ENCODE measurements at places on chromosomes 16 and 17.
A peak's percentile ranks its signal among the peaks of the same experiment; 100 is the strongest.

DNA sequence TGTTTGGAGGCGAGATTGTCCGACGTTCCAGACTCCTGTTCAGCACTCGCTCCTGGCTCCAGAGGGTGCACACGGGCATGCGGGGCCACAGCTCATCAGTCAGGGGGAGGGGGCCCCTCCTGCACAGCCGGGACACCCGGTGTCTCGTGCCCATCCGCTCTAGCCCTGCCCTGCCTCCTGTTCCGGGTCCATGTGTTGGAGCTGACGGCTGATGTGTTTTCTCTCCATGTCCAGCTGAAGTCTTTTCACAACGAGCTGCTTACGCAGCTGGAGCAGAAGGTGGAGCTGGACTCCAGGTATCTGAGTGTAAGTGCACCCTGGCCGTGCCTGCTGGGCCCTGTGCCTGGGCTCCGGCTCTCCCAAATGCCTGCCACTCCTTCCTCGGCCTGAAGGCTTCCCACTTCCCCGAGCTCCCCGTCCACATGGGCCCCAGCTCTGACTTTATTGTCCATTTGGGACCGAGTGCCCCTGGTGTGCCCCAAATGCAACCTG is 50.5 kb downstream of the BAIAP2 start:
- no peak for DNase-seq

GRCh38 chr17:81044764-81045589 is 10.0 kb downstream of the BAIAP2 start:
- DNase-seq: no peak

GRCh38 chr16:26433807-26434206 is 632.9 kb upstream of the C16orf82 start:
- no peak for DNase-seq

- DNase-seq: no peak
Measured at GRCh38 chr16:69048328-69049120, 56.9 kb upstream of the HAS3 start.

DNA sequence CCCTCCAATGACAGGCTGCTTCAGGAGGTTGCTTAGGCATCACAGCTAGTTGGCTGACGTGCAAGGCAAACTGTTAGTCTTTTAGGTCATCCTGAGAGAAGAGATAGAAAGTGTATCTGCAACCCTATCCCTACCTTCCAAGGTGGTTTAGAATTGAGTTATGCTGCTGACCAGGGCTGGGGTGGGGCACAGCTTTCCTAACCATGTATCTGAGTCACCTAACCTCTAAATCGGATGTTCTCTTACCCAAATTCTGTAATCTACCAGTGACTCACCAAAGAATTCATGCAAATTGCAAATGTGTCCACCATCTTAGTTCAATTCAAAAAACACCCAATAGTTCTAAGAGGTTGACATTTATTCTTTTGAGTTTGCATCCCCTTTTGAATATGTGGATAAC is 107.2 kb upstream of the DYNLRB2 start:
- no peak for DNase-seq

GRCh38 chr17:54261465-54261864 is 438.7 kb downstream of the KIF2B start:
- no peak for DNase-seq

DNA sequence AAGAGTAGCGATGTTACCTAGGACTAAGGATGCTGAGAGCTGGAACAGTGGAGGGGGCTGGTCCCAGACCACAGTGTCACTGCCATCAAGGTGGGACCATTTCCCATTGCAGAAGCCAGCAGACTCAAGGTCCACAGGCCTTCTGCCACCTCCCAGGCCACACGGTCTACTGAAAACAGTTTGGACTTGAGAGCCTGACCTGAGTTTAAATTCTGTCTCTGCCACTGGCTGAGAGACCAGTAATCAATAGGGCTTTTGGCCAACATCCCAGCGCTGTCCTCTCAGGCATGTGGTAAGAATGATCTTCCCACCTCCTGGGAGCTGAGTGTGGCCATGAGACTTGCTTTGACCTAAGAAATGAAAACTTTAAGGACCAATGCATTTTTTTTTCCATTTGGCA is 331.4 kb upstream of the CDH5 start:
- no peak for DNase-seq

- DNase-seq: no peak
Measured at GRCh38 chr16:65106757-65107156, 15.1 kb downstream of the CDH11 start.

DNA sequence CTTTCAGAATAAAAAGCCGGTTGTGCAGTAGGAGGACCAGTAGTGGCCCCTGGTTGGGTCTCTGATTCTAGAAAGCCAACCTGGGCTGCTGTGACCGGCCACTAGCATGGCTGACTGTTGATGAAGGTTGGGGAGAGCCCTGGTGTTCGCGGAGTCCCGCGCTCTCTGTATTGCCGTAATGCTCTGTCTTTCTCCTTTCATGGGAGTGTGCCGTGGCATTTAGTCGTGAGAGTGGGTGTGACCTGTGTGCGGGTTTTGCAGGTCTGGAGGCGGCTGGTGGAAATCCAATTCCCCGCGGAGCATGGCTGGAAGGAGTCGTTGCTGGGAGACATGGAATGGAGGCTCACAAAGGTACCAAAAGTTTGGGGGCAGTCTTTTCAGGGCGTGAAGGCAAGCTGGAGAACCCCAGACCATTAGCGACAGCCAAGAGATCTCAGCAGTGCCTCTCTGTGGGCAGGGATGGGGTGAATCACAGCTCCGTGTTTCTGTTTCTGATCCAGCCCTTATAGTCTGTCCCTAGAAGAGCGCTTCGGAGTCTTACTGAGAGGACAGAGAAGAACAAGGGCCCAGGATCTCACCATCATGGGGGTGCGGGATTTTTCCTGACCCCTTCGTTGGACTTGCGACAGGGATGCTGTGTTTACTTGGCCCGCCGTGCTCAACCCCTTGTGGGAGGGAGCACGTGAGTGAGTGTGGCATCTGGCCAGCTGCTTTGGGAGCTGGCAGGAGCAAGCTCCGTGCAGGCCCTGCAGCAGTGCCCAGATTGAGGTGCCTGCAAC is 56.5 kb downstream of the RNF213 start:
- no peak for DNase-seq

- no peak for DNase-seq
Measured at GRCh38 chr16:20166531-20167235, 93.0 kb upstream of the GPR139 start.

DNA sequence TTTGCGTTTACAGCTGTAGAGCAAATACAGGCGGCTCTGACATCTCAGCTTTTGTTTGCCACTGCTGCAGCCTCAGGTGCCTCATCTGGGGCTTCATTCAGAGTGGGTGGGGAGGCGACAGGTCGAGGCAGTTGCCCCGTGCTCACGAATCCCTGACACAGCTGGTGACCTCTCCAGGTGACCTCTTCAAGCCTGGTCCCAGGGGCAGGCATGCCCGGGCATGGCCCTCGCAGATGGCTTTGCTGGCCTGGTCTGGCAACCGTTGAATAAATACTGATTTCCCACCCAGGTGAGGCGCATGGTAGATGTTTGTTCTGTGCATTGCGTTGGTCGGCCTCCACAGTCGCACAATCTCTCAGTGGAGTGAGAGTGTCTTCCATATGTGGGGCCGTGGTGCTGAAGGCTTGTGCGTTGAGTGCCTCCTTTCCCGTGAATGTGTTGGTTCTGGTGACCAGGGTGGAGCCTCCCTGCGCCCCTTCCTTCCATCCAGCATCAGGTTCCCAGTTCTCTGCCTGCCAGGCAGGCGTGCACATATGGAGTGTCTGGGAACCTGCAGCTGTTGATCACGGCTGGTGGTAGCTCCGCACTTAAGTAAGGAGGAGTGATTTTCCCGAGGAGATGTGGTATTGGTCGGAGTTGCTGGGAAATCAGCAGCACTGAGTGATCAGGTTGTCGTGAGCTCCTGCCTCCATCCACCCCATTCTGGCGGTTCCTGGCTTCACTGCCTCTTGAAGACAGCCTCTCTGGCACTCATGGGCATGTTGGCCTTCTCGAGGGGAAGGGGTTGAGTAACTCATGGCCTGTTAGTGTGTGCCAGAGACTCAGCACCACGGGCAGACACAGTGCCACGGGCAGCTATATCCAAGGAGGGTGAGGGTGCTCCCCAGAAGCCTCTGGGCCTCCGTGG is 149.7 kb downstream of the RPTOR start:
- peak; percentile 81 for DNase-seq

GRCh38 chr17:33602981-33603380 is 309.9 kb upstream of the ASIC2 start:
- no peak for DNase-seq

DNA sequence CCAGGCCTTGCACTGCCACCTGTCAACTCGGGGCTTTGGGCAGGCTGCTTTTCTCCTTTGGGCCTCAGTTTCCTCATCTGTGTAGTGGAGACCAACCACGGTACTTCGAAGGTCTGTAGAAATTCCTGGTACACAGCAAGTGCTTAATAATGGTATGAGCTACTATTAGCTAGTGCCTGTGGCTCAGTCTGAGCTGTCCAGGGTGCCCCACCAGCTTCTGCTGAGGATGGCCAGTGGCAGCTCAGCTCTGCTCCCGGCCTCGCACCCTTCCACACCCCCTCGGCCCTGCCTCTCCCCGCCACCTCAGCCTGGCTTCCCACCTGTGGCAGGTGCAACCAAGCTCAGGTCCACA is 26.2 kb upstream of the PLCG2 start:
- no peak for DNase-seq

DNA sequence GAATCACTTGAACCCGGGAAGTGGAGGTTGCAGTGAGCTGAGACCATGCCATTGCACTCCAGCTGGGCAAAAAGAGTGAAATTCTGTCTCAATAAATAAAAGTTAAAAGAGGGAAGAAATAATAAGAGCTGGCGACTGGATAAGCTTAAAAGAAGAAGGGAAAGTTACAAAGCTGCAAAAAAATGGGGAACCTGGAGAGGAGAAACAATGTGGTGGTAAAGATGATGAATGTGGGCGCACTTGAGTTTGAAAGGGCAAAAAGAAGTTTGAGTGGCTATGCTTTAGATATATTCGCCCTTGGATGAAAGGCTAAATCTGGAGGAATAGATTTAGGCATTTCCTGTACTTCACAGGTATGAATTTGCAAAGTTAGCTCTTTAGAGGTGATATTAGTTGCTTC is 53.0 kb upstream of the YPEL2 start:
- no peak for DNase-seq

DNA sequence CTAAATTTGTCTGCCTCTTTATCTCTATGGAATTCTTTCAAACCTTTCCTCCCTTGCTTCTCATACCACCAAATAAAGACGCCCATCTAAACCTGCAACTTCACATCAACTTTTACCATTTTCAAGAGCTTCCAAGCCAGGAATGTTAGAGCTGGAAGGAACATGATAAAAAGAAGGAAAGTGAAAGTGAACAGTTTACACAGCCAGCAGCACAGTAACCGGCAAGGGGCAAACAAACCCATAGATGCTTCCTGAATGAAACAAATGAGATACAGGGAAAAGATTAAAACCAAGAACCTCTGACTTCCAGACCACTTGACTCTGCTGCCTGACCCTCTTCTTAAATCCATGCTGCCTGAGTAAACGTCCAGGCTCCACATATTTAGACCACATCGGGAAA is 231.1 kb upstream of the CA10 start:
- no peak for DNase-seq

DNA sequence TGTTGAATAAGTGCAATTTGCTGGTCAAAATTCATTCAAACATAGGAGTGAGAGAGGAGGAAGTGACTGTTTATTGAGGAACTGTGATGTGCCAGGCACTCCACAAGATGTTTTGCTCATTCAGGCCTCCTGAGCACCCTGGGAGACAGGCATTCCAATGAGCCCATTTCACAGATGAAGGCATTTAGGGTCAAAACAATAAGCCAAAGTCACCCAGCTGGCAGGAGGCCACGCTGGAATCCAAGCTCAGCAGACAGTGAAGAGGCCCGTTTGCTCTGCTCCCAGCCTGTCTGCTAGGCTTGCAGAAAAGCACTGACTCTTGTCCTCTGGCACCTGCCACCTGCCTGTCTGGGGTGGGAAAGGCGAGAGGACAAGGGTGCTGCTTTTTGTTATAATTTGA is 10.1 kb upstream of the SLC25A39 start:
- DNase-seq: no peak

DNA sequence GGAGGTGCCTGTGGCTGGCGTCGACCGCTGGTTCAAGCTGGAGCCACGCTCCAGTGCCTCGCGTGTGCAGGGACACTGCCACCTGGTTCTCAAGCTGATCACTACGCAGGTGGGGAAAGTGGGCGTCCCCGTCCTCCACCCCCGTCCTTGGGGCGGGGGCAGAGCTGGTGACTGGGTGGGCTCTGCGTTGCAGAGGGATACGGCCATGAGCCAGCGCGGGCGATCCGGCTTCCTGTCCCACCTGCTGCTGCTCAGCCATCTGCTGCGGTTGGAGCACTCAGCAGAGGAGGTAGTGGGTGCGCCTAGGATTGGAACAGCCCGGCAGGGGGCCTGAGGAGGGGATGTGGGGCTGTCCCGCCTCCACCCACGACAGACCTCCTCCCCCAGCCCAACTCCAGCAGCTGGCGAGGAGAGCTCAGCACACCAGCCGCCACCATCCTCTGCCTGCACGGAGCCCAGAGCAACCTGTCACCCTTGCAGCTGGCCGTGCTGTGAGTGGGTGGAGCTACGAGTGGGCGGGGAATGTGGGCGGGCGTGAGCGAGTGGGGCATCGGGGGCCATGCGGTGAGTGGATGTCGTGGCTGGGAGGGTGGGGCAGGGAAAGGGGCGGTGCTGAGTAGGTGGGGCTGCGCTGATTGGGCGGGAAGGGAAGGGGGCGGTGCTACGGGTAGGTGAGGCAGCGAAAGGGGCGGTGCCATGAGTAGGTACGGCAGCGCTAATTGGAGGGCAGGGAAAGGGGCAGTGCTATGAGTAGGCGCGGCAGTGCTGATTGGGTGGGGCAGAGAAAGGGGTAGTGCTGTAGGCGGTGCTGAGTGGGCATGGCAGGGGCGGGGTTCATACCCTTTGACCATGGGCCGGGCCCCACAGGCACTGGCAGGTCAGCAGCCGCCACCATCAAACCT is 8.9 kb downstream of the TSR3 start:
- DNase-seq: peak; percentile 100

DNA sequence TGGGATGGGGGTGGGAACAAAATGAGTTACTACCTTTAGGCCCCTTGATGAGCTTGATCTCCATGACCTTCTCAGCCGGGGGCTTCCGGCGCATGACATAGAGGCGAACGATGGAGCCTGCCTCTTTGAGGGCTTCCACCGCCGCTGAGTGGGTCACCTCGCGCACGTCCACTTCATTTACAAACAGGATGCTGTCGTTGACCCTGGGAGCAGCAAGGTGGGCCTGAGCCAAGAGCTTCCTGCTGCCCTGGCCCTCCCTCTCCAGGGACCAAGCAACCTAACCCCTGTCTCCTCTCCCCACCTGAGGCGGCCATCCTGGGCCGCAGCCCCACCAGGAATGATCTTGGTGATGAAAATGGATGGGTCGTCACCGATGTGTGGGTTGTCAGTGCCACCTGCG is 16.2 kb downstream of the DLG4 start:
- DNase-seq: no peak

GRCh38 chr16:65618931-65619330 is 497.1 kb upstream of the CDH11 start:
- no peak for DNase-seq

Data from NCI-H187 treated with DMSO at 0.1 percent for 48 hours (cell line).